ENCODE measurements at places on chromosomes 3 and 15. TPM values are rescaled to one million over a fixed set of nuclear protein-coding genes. Genes with fewer than 3 reads are reported as not detected.
A peak's percentile ranks its signal among the peaks of the same experiment; 100 is the strongest.

GRCh38 chr15:90960298-90961091, 5.8 kb downstream of the RCCD1 start:
- DNase-seq, result no peak

Gene CCDC9B
- 83.8 TPM for total RNA-seq

- no peak for DNase-seq
Measured at GRCh38 chr3:107897471-107898061, 193.3 kb downstream of the CD47 start.

- DNase-seq, result no peak
Measured at GRCh38 chr3:17820704-17821103, 78.3 kb upstream of the TBC1D5 start.

- DNase-seq, result no peak
Measured at GRCh38 chr15:57255751-57256341, 120.5 kb upstream of the CGNL1 start.

Gene PP2D1
- total RNA-seq, result not detected

- DNase-seq, result no peak
Measured at GRCh38 chr3:114803042-114803695, 343.9 kb downstream of the ZBTB20 start.

Gene EEF1AKMT4
- 3.1 TPM for total RNA-seq

Gene KNG1
- 0.21 TPM for total RNA-seq

Gene MCF2L2
- 1.1 TPM for total RNA-seq

- DNase-seq, result no peak
Measured at GRCh38 chr3:123024056-123024455, 3.5 kb downstream of the SEMA5B start.

DNA sequence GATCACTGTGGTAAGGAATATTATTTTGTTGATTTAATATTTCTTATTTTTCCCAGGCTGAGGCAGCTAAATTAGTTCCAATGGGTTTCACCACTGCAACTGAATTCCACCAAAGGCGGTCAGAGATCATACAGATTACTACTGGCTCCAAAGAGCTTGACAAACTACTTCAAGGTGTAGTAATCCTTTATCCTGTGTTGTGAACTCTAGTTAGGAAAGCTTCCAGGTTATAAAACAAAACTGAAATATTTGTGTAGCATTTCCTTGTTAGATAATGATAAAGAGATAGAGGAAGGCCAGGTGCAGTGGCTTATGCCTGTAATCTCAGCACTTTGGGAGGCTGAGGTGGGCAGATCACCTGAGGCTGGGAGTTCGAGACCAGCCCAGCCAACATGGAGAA, 11.1 kb downstream of the RAD51 start:
- DNase-seq, result no peak

GRCh38 chr3:36476286-36476942, 96.1 kb downstream of the STAC start:
- DNase-seq, result no peak

Gene SCAANT1
- total RNA-seq, result not detected

DNA sequence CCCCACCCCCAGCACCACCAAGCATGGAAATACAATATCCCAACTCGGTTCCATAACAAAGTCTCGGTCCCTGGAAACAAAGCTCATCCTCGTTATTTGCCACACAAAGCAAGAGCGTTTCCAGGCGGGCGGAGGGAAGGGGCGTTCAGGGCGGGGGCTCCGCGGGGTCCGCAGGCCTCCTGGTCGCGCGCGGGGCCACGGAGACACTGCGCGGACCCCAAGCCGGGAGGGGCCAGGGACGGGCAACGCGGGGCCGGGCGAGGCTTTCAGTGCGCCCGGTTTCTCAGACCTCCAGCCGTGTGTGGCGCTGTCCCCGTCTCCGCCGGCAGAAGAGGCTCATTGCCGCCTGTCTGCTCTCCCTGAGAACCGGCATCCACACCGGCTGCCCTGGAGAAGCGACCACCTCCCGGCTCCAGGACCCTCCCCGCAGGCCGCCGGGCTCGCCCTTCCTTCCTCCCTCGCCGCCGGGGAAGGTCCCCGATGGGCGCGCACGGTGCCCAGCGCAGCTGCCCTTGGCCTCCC, 329.0 kb downstream of the OCA2 start:
- DNase-seq, result no peak

DNA sequence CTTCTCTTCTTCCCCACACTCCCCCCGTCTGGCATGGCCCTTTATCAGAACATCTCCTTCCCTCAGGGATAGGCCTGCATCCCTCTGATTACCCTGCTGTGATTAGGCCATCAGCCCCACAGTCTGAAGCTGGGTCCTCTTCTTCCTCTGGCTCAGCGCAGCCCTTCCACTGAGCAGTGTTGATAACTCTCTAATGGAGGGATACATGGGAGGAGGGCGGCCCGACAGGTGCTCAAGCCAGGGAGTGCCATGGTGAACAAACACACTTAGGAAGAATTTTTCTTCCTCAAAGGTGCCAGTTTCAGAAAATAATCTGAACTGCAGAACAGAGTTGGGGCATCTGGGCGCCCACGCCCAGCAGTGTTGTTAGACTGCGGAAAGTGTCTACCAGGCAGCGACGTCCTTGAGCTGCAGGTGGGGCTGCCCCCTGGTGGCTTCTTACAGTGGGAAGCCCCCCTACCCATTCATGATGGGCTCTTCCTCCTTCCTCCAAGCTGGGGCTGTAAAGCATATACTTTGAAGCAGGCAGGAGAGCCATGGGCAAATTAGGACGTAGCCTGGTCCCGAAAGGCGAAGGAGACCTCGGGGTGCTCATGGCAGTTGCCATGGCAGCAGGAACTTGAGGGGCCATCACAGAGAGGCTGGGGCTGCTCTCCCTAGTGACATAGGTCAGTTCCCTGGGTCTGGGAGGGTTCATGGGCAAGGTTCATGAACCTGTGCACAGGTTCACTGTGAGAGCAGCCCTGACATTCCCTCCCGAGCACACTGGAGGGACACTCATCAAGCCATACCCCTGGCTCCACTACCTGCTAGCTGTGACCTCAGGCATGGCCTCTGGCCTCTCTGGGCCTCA, 33.2 kb upstream of the NR2C2 start:
- DNase-seq, result no peak

Gene TMOD2
- total RNA-seq, result 6.0 TPM

DNA sequence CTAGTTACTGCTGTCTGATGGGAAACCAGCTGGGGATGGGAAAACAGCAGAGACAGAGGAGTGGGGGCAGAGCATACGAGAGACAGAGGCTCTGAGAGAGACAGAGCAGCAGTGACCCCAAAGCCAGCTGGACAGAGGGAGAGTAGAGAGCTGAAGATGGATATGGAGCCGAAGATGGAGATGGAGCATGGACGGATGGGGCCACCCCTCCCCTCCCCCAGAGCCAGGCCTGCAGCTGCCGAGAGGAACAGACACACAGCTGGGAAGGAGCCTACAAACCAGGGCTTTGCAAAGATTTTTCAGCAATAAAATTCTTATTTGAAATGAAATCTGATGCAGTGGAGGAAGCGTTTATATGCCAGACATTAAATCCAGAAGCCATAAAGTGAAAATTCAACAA, 167.6 kb upstream of the LINGO1 start:
- no peak for DNase-seq

Gene CSK
- 59.2 TPM for total RNA-seq

- DNase-seq, result peak; percentile 36
Measured at GRCh38 chr15:84079885-84080777, 155.4 kb upstream of the GOLGA6L4 start.

DNA sequence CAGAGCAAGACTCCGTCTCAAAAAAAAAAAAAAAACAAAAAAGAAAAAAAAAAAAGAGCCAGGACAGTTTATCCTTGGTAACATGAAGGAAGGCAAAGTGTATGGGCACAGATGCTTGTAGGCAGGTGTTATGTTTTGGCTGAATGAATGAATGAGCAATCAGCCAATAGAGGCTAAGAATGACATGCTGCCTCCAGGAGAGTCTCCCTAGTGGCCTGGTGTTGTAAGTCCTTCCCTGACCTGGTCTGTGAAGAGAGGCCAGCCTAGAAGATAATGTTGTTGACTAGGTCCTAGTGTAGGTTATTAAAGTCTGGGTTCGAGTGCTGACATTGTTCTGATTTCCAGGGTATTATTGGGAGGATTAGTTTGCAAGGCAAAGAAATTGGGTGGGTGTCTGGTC, 24.9 kb downstream of the GYG1 start:
- no peak for DNase-seq

DNA sequence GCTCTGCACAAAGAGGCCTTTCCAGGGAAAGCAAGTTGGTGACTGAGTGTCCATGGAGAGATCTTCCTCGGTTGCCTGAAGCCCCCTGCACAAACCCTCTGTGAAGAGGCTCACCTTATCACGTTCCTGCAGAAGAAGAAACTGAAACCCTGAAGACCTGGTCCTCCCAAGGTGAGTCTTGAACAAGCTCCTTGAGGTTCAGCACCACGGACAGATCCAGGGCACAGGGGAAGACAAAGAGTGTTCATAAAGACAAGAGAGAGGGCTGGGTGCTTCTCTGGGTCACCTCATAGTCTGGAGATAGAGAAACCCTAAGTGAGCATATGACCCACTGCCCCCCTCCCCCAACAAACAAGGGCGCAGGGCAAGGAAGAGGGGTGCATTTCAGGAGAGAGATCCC, 21.7 kb upstream of the TBC1D21 start:
- peak; percentile 48 for DNase-seq

GRCh38 chr3:171457607-171458061, 2.6 kb downstream of the TNIK start:
- no peak for DNase-seq

DNA sequence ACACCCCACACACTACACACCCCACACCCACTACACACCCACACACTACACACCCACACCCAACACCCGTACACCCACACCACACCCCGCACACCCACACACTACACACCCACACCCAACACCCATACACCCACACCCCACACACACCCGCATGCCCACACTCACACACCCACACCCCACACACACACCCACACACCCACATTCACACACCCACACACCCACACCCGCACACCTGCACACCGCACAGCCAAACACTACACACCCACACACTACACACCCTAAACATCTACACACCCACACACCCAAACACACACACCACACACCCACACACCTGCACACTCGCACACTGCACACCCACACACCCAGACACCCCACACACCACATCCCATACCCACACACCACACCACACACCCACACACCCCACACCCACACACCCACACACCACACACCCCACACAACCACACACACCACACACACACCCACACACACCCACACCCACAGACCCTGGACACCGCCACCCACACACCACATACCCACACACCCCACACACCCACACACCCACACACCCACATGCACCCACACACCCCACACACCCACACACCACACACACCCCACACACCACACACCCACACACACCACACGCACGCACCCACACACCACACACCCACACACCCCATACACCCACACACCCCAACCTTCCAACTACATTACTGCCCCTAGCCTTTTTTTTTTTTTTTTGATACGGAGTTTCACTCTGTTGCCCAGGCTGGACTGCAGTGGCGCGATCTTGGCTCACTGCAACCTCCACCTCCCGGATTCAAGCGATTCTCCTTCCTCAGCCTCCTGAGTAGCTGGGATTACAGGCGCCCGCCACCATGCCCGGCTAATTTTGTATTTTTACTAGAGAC, 16.9 kb downstream of the CEP19 start:
- no peak for DNase-seq

Gene CHRD
- total RNA-seq, result 7.2 TPM

DNA sequence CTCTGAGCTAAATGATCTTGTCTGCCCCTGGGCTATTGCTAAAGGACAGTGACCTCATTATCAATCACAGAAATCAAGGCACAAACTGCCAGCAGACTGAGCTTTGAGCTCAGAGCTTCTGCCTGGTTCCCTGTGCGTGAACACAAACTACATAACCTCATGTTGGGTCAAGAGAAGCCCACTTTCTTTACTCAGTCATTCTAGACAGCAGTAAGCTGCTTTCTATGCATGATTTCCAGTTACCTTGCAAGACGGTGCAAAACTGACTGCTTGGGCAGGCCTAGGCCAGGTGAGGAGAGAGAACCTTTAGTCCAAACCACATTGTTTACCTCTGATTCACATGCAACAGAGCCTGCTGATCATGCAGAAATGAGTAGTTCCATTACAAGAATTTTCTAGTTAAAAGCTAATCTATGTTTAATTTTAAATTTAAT, 75.1 kb downstream of the ARRDC4 start:
- DNase-seq, result no peak

GRCh38 chr15:49187549-49188245, 17.6 kb downstream of the GALK2 start:
- no peak for DNase-seq

Gene GHSR
- total RNA-seq, result not detected

Data from left cardiac atrium (tissue), 4 donors.